Nephron progenitor cell (in vitro differentiated cells): ENCODE measurements at places on chromosomes 4 and X.

DNA sequence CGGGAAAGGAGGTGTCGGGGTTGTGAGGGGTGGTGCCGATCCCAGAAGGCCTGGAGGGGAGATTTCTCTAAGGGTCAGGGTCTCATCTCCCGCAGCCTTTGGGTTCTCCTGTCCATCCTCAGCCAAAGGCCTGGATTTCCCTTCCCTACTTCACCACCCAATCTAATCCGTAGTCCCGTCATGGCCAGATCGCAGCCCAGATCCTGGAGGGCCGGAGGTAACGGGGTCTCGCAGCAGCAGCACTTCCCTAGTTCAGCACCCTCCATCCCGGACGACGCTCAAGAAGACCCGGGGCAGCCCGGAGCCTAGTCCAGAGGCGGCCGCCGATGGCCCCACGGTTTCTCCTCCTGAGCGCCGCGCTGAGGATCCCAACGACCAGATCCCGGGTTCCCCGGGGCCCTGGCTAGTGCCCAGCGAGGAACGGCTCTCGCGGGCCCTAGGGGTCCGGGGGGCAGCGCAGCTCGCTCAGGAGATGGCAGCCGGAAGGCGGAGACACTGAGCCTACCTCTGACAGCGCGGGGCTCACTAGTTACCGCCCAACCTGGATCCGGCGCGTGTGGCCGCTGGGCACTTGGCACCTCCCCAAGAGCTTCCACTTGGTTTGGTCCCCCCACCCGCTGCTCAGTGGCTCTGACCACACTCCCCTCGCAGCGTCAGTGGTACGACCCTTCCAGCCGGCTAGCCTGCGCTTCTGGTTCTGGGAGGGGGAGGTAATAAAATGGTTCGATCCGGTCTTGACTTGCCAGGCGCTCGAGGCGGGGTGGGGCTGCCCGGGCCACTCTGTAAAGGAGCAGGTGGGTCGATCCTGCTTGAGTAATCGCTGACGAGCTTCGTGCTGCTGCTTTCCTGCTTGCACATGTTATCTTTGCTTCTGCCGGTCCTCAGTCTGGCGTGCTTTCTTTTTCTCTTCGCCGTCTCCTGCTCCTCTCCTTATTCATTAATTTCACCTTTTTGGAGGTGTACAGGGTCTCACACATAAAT, 3.6 kb downstream of the MAGIX start:
- H3K4me3 ChIP-seq = peak overlapping the region; percentile 77
- no peaks in the 10 kb centered on the region for H3K36me3 ChIP-seq
- H3K27ac ChIP-seq = no peak overlapping the region
- peaks cover 65% of the 10 kb centered on the region for H3K27me3 ChIP-seq
- H3K4me1 ChIP-seq = peaks cover 18% of the 10 kb centered on the region

- peaks cover 5% of the 10 kb centered on the region for H3K4me1 ChIP-seq
- H3K27me3 ChIP-seq = no peaks in the 10 kb centered on the region
- no peak overlapping the region for H3K4me3 ChIP-seq
These were observed 48.0 kb upstream of the APELA start for GRCh38 chr4:164828955-164829354.

GRCh38 chr4:40685300-40685699, 55.6 kb upstream of the RBM47 start:
- H3K27me3 ChIP-seq = no peaks in the 10 kb centered on the region
- no peak overlapping the region for H3K27ac ChIP-seq
- peaks cover 18% of the 10 kb centered on the region for H3K4me1 ChIP-seq
- no peaks in the 10 kb centered on the region for H3K36me3 ChIP-seq

DNA sequence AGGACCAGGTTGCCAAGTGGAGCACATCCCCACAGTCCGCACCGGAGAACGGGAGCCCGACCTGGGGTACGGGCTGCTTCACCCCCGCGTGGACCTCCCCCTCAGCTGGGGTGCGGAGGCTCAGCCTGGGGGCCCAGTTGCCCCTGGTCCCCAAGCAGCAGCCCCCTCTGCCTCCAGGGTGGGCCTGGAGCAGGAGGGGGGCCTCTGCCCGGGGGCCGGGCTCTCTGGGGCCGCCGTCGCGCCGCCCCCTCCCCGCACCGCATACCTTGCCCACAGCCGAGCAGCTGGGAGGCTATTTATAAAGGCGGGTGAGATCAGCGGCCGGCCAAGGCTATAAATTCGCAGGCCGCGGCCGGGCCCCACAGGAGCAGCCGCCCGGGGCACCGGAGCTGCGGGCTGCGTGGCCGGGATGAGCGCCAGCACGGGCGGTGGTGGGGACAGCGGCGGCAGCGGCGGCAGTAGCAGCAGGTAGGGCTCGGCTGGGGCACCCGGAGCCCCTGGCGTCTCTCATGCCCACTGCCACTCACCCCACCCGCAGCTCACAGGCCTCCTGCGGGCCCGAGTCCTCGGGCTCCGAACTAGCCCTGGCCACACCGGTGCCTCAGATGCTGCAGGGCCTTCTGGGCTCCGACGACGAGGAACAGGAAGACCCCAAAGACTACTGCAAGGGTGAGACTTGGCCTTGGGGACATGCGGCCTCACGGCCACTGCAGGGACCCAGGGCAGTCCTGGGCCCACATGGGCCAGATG, at the start of gene SRPK3:
Gene SRPK3, plus strand, starts transcription at position 364 of the 750 bp plus-strand sequence. Its CDS starts 46 bp downstream, at position 410.
- H3K27ac ChIP-seq = peak within 1 kb of the TSS; percentile 93
- H3K27me3 ChIP-seq = no peaks in the 10 kb centered on the region
- no peak for DNase-seq
- H3K36me3 ChIP-seq = no peaks in the 10 kb centered on the region
- peaks cover 10% of the 10 kb centered on the region for H3K4me1 ChIP-seq
- H3K4me3 ChIP-seq = no peak within 1 kb of the TSS

- no peak for DNase-seq
- H3K27ac ChIP-seq = no peak within 1 kb of the TSS
- no peak within 1 kb of the TSS for H3K4me3 ChIP-seq
- no peaks in the 10 kb centered on the region for H3K36me3 ChIP-seq
- no peaks in the 10 kb centered on the region for H3K4me1 ChIP-seq
These were observed at the start of gene SLC25A31 for GRCh38 chr4:127730142-127730913. Gene SLC25A31 (plus strand): TSS chr4:127730400. CDS start chr4:127730546, 146 bp downstream.
